Ovary (tissue), 10 donors: ENCODE measurements at places on chromosomes 2 and 18. TPM values are rescaled to one million over a fixed set of nuclear protein-coding genes. Genes with fewer than 3 reads are reported as not detected.

Gene C2orf92
- total RNA-seq: 3.1 TPM

Gene CD207
- total RNA-seq: not detected

Gene AGXT
- 0.79 TPM for total RNA-seq

Gene SIX2
- total RNA-seq: 0.13 TPM

GRCh38 chr2:149188291-149188690, 142.1 kb upstream of the LYPD6 start:
- H3K27ac ChIP-seq: no peak overlapping the region
- no peaks in the 10 kb centered on the region for H3K27me3 ChIP-seq
- H3K36me3 ChIP-seq: no peaks in the 10 kb centered on the region

DNA sequence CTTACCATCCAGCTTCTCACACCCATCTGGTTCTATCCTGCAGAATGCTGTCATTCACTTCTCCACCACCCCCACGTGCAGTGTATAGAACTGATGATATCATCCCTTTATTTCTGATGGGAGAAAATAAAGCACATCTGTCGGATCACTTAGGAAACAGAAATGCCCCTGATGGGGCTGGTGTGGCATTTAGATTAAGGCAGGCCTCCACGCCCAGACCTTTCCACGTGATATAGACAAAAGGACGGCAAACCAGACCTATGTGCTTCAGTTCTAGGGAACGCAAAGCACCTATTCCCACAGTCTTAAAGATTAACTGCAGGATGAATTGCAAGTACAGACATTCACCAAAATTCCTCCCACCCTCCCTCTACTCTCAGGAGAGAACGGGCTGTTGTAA, 27.6 kb upstream of the CABLES1 start:
- H3K4me3 ChIP-seq: no peak overlapping the region
- no peak overlapping the region for H3K27ac ChIP-seq
- no peaks in the 10 kb centered on the region for H3K36me3 ChIP-seq
- no peak for DNase-seq

- H3K27ac ChIP-seq: no peak overlapping the region
- H3K36me3 ChIP-seq: no peaks in the 10 kb centered on the region
- no peaks in the 10 kb centered on the region for H3K27me3 ChIP-seq
- H3K4me3 ChIP-seq: no peak overlapping the region
- no peak for DNase-seq
These were observed 149.1 kb upstream of the CELF4 start for GRCh38 chr18:37714691-37715090.

Gene GDF7
- 0.15 TPM for total RNA-seq

DNA sequence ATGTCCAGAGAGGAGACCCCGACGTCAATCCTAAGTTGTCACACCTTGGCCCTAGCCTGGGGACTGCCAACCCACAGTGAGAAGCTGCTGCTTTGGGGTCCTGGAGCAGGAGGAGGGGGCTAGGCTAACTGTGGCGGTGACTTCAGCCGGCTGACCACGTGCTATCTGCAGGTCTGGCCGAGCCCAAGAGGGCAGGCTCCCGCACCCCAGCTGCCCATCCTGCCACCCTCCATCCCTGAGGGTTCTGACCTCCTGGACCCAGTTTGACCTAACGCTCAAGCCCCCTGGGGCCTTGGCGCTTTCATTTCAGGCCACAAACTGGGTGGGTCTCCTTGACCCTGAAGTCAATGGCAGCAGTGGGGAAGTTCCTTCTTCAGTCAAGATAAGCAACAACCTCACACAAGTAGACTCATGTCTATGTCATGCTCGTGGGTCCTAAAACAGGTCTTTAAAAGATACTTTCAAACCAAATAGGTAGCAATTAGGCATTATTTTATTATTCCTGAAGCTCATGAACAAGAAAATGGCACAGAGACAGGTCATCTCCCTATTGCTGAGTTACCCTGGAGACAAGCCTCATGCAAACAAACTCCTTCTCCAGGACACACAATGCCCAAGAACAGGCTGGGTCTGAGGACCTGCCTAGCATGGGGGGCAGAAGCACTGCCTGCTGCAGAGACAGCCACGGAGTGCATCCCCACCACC, 2.3 kb downstream of the HES6 start:
- H3K27me3 ChIP-seq: no peaks in the 10 kb centered on the region
- peaks cover 6% of the 10 kb centered on the region for H3K4me1 ChIP-seq
- no peak overlapping the region for H3K27ac ChIP-seq
- no peaks in the 10 kb centered on the region for H3K36me3 ChIP-seq
- H3K4me3 ChIP-seq: no peak overlapping the region
- no peak for DNase-seq

DNA sequence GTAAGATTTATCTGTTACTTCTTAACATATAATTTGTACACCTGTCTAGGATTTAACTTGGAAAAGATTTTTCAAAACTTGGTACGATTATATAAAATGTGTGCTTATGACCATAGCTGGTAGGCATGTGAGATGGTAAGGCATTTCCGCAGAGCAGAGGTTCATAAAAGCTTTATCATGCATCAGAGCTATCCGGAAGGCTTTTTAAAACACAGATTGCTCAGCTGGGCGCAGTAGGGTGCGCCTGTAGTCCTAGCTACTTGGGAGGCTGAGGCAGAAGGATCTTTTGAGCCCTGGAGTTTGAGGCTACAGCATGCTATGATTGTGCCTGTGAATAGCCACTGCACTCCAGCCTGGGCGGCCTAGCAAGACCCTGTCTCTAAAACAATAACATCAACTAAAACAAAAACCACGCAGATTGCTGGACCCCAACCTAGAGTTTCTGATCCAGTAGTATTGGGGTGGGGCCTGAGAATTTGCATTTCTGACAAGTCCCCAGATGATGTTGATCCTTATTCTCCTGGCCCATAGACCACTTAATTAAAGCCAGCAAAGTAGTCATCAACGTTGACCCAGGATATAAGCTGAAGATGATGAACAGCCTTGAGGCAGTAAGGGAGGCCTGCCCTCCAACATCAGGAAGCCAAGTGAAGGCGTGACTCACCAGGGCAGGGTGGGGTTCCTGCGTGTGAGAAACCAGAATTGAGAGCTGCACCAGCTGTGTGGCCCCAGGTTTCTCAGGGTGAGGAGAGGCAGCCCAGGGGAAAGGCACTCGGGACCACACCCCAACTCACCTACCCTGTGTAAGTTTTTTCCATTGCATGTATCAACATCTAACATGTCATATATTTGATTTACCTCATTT, 21.6 kb upstream of the SLC20A1 start:
- no peaks in the 10 kb centered on the region for H3K36me3 ChIP-seq
- H3K27me3 ChIP-seq: no peaks in the 10 kb centered on the region
- no peak overlapping the region for H3K4me3 ChIP-seq
- no peak overlapping the region for H3K27ac ChIP-seq

Gene SCN1A
- 5.6 TPM for total RNA-seq

Gene C2orf80
- not detected for total RNA-seq

DNA sequence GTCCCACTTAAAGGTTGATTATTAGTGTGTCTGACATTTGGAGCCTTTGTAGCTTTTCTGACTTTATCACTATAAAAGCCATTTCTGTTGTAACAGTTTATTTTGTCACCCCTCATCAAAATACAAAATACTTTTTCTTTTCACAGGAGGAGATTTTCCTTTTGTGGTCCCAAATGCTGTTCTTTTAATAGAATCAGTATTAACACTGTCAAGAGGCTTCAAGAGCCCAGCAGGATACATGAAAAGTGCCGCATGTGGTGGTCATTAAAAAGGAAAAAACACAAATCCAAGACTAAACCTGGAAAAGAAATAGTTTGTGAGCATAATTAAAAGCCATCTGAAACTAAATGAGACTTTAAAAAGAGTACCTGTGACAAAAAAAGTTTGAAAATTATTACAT, 515.7 kb downstream of the DCDC2C start:
- no peak overlapping the region for H3K27ac ChIP-seq
- no peak for DNase-seq
- H3K4me3 ChIP-seq: no peak overlapping the region
- no peaks in the 10 kb centered on the region for H3K4me1 ChIP-seq
- no peaks in the 10 kb centered on the region for H3K27me3 ChIP-seq
- no peaks in the 10 kb centered on the region for H3K36me3 ChIP-seq

Gene CXCR4
- 2.7 TPM for total RNA-seq

DNA sequence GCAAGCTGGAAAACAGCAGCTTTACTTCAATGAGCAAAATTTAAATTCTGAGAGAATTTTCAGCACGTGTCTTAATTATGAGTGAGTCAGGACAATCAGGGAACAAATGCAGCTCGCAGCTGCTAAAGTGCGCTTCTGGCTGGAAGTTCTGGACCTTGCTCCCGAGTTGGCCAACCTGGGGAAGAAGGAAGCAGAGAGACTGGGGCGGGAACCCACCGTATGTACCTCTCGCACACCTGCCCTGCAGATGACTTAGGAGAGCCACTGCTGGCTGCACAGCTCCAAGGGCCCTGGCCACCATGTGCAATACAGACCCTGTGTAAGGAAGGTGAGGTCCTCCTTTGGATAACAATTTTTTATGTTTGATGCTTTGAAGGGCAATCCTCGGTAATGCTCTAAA, 42.4 kb downstream of the REEP1 start:
- DNase-seq: no peak
- peaks cover 2% of the 10 kb centered on the region for H3K4me1 ChIP-seq
- no peak overlapping the region for H3K27ac ChIP-seq
- no peaks in the 10 kb centered on the region for H3K27me3 ChIP-seq
- H3K4me3 ChIP-seq: no peak overlapping the region

DNA sequence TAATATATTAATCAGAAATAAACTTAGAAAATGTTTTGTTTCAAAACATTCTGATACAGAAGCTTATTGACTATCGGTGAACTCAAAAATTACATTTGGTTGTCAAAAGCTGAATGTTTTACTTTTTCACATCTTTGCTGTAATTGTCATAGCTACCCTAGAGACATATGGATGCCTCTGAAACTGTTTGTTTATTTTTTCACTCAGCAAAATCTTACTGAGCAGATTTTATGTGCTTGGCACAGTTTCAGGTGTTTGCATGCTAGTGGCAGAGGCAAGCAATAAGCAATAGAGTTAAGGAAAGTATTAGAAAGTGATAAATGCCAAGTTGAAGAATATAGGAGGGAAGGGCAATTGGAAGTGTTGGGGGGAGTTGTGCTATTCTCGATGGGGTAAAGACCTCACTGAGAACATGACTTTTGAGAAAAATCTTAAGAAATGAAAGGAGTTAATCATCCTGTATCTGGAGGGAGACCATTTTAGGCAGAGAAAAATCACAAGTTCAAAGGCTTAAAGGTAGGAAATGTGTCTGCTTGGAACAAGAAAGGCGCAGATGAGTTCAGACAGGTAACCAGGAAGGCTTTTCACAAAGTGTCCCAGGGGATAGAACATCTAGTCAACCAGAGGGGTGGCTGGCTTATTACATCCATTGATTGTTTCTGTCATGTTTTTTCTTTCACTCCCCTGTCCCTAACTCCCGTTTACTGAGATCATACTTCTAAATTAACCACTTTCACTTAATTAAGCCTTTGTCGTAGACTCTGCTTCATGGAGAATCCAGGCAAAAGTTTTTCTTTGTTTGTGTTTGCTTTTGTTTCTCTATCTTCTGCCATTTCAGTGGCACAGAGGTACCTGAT, 27.2 kb upstream of the COBLL1 start:
- no peak overlapping the region for H3K27ac ChIP-seq
- DNase-seq: no peak
- no peaks in the 10 kb centered on the region for H3K27me3 ChIP-seq
- no peaks in the 10 kb centered on the region for H3K36me3 ChIP-seq

Gene LYPD6B
- 0.72 TPM for total RNA-seq

- no peak overlapping the region for H3K27ac ChIP-seq
- no peaks in the 10 kb centered on the region for H3K36me3 ChIP-seq
- H3K4me1 ChIP-seq: peaks cover 5% of the 10 kb centered on the region
- H3K27me3 ChIP-seq: no peaks in the 10 kb centered on the region
- H3K4me3 ChIP-seq: no peak overlapping the region
These were observed 67.1 kb downstream of the DIS3L2 start for GRCh38 chr2:232028631-232029030.
